Activated CD4-positive, alpha-beta T cell treated with anti-CD3 and anti-CD28 coated beads, Interleukin-2, amount 10 ng/mL, durations not matched to agents 24 days and 14 days (primary cell): ENCODE measurements at places on chromosomes 6 and 20. TPM values are rescaled to one million over a fixed set of nuclear protein-coding genes. Genes with fewer than 3 reads are reported as not detected.
A peak's percentile ranks its signal among the peaks of the same experiment; 100 is the strongest.

The DEFB128 gene
- total RNA-seq: not detected in 2 replicates

The HLA-DPA1 gene
- 38.5 and 42.6 TPM in 2 replicates for total RNA-seq

The PRDM13 gene
- 0.05 TPM in 1 of 2 replicates, not detected in the other for total RNA-seq

- H3K27ac ChIP-seq: no peak overlapping the region
- no peak overlapping the region for H3K4me3 ChIP-seq
- DNase-seq: no peak
- no peaks in the 10 kb centered on the region for H3K36me3 ChIP-seq
- peaks cover 3% of the 10 kb centered on the region for H3K4me1 ChIP-seq
- H3K27me3 ChIP-seq: peaks cover 5% of the 10 kb centered on the region
Observed at GRCh38 chr6:45690846-45691245, 313.1 kb upstream of the SUPT3H start.

- peaks cover 10% of the 10 kb centered on the region for H3K27me3 ChIP-seq
- H3K4me3 ChIP-seq: no peak overlapping the region
- DNase-seq: no peak
- H3K4me1 ChIP-seq: peaks cover 14% of the 10 kb centered on the region
Observed at GRCh38 chr6:106025655-106026054, 60.5 kb upstream of the PRDM1 start.

DNA sequence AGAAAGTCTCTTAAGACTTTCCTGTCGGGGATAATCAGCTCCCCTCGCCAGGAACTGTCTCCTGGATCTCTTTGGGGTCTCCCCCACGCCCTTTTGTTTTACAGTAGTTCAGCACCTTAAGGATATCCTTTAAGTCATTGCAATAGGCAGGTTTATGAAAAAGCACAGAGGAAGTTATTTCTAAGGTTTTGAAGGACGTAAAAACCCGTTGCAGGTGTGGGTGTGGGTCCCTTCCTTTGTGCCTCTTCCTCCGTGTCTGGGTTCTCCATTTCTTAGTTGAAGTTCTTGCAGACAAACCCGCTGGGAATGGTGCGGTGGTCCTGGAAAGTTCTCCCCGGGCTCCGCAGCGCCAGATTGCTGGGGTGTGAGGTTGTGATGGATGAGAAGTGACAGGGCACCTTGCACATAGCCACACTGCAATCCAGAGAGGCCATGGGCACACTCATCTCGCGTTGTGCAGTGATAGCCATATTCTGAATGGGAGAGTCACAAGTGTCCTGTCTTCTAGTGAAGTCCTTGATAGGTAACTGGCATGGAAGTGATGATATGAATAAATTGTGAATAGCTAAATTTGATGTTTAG is 65.2 kb downstream of the GTF2H5 start:
- peaks cover 23% of the 10 kb centered on the region for H3K4me1 ChIP-seq
- DNase-seq: no peak
- H3K36me3 ChIP-seq: peaks cover 6% of the 10 kb centered on the region
- H3K4me3 ChIP-seq: peak overlapping the region; percentile 90
- H3K27ac ChIP-seq: peak overlapping the region; percentile 78
- peaks cover 11% of the 10 kb centered on the region for H3K27me3 ChIP-seq

- H3K27me3 ChIP-seq: no peaks in the 10 kb centered on the region
- H3K4me3 ChIP-seq: no peak overlapping the region
- H3K36me3 ChIP-seq: peaks cover 2% of the 10 kb centered on the region
- H3K4me1 ChIP-seq: peaks cover 76% of the 10 kb centered on the region
Observed at GRCh38 chr6:45590696-45591184, 213.0 kb upstream of the SUPT3H start.

DNA sequence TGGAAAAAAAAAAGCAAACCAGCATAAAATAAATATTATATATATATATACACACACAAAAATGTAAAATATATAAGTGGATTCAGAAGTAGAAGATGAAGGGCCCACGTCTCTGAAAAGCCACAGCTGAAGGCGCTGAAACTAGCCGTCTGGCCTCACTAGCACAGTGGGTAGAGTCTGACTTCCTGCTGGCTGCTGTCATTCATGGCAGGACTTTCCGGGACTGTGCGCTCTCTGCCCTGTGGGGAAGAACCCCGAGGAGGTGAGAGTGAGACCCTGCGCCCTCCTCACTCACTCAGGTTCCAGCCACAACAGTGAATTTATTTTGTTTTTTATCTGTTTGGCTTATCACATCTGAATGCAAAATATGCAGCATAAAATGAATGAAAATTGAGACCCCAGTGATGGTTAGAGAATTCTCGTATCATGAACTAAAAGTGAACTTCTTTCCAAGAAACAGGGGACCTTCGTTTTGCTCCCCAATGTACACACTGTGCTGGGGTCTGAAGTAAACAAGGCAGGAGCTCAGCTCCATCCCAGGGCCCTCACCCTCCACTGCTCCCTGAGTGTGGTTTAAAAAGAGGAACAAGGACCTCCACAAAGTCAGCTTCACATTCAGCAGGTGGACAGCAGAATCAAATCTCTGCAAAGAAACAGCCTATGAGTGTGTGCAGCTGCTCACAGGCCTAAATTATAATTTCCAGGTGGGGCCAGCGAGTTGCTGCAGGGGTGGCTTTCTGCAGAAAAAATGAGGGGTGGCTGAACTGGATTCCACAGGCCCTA is 1.3 kb upstream of the RAMACL start:
- H3K36me3 ChIP-seq: no peaks in the 10 kb centered on the region
- H3K27ac ChIP-seq: no peak overlapping the region
- no peak for DNase-seq
- peaks cover 13% of the 10 kb centered on the region for H3K4me1 ChIP-seq

DNA sequence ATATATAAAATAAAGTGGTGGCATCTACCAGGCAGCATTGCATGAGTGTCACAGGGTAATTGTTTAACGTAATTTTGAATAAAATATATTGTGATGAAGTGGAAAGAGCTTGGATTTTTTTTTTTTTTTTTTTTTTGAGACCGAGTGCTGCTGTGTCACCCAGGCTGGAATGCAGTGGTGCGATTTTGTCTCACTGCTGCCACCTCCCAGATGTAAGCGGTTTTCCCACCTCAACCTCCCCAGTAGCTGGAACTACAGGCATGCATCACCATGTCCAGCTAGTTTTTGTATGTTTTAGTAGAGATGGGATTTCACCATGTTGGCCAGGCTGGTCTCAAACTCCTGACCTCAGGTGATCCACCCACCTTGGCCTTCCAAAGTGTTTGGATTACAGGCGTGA is 81.1 kb upstream of the SMIM8 start:
- H3K4me1 ChIP-seq: peaks cover 9% of the 10 kb centered on the region
- no peak for DNase-seq
- no peaks in the 10 kb centered on the region for H3K27me3 ChIP-seq
- no peak overlapping the region for H3K4me3 ChIP-seq

- H3K36me3 ChIP-seq: no peaks in the 10 kb centered on the region
- no peak overlapping the region for H3K4me3 ChIP-seq
- H3K27ac ChIP-seq: no peak overlapping the region
- H3K4me1 ChIP-seq: peaks cover 11% of the 10 kb centered on the region
- no peaks in the 10 kb centered on the region for H3K27me3 ChIP-seq
Observed at GRCh38 chr6:128241216-128241615, 279.2 kb downstream of the PTPRK start.

- H3K4me1 ChIP-seq: peaks cover 67% of the 10 kb centered on the region
- peaks cover 36% of the 10 kb centered on the region for H3K36me3 ChIP-seq
- no peaks in the 10 kb centered on the region for H3K27me3 ChIP-seq
- H3K4me3 ChIP-seq: no peak overlapping the region
- H3K27ac ChIP-seq: peak overlapping the region; percentile 85
Observed at GRCh38 chr20:53020834-53021233, 48.7 kb downstream of the TSHZ2 start.

GRCh38 chr6:130825772-130826441 is 1.3 kb upstream of the SMLR1 start:
- no peak overlapping the region for H3K4me3 ChIP-seq
- H3K36me3 ChIP-seq: peaks cover 2% of the 10 kb centered on the region
- peaks cover 6% of the 10 kb centered on the region for H3K4me1 ChIP-seq

GRCh38 chr20:9514461-9515213 is at the start of gene LAMP5:
LAMP5 (plus strand) TSS chr20:9514590; CDS start chr20:9514853, 263 bp downstream.
- DNase-seq: no peak
- H3K27me3 ChIP-seq: peaks cover 61% of the 10 kb centered on the region
- H3K4me3 ChIP-seq: no peak within 1 kb of the TSS
- H3K27ac ChIP-seq: no peak within 1 kb of the TSS
- H3K36me3 ChIP-seq: no peaks in the 10 kb centered on the region

DNA sequence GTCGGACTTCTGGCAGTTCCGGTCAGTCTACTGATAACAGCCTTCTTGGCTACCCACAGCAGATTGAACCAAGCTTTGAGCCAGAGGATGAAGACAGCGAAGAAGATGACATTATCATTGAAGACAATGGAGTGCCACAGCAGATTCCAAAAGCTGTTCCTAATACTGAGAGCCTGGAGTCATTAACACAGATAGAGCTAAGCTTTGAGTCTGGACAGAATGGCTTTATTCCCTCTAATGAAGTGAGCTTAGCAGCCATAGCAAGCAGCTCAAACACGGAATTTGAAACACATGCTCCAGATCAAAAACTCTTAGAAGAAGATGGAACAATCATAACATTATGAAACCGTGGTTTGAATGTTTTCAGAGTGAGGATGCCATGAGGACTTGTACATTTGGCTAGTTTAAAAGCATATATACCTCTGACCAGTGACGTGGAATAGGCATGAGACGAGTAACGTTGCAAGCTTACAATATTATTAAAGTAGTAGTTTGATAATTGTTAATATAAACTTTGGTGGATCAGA is 18.8 kb downstream of the PARD6B start:
- H3K27me3 ChIP-seq: no peaks in the 10 kb centered on the region
- peaks cover 10% of the 10 kb centered on the region for H3K36me3 ChIP-seq

DNA sequence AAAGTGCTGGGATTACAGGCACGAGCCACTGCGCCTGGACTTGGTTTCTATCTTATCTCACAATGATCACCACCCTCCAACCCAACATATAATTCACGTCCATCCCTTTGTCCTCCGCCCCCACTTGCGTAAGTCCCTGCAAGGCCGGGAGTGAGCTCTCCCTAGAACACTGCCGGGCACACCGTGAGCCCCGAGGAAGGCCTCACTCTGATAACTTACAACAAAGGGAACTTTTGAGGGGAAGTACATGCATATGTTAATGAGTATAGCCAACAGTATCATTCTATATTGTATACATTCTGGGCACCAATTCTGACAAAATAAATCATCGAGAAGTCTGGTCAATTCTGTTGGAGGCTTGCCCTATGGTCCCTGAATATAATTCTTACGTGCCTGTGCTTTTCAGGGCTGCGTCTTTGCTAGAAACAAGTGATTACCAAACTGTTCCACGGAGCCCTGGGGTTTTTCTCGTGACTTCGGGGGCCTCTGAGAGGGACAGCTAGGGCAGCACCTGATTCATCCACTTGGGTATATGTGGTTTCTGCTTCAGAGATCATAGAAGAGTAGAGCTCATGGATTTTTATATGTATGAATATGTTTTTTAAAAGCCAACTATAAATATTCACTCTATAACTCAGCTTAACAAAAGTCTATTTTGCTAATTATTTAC is 469.8 kb upstream of the AGPAT4 start:
- no peaks in the 10 kb centered on the region for H3K36me3 ChIP-seq
- H3K4me3 ChIP-seq: no peak overlapping the region
- no peaks in the 10 kb centered on the region for H3K4me1 ChIP-seq
- no peak overlapping the region for H3K27ac ChIP-seq
- no peaks in the 10 kb centered on the region for H3K27me3 ChIP-seq

DNA sequence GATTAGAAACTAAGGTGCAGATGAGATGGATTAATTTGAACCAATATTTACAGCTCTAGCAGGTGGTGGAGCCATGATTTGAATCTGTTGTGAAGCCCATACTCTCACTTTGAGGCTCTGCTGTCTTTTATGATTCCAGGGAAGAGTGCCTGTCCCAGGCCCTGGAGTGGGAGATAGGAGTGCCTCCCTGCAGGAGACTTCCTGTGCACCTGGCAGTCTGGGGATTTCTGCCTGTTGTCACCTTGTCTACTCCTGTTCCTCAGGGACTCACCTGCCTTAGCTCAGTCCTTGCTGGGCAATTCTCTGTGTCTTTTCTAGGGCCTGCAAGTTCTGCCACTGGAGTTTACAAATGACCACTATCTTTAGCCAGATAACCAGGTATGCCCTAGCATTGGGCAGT is 46.3 kb downstream of the SCAND1 start:
- H3K27me3 ChIP-seq: no peaks in the 10 kb centered on the region
- DNase-seq: no peak
- H3K4me3 ChIP-seq: no peak overlapping the region
- H3K4me1 ChIP-seq: peaks cover 11% of the 10 kb centered on the region
- no peak overlapping the region for H3K27ac ChIP-seq
